SIG-M5 (cell line): ENCODE measurements at places on chromosomes 3 and 15.

- DNase-seq, result no peak
Measured at GRCh38 chr3:13519006-13519791, 29.7 kb upstream of the FBLN2 start.

GRCh38 chr3:66803206-66803605, 194.9 kb upstream of the KBTBD8 start:
- no peak for DNase-seq

GRCh38 chr15:67018026-67018425, 47.4 kb upstream of the SMAD3 start:
- no peak for DNase-seq

DNA sequence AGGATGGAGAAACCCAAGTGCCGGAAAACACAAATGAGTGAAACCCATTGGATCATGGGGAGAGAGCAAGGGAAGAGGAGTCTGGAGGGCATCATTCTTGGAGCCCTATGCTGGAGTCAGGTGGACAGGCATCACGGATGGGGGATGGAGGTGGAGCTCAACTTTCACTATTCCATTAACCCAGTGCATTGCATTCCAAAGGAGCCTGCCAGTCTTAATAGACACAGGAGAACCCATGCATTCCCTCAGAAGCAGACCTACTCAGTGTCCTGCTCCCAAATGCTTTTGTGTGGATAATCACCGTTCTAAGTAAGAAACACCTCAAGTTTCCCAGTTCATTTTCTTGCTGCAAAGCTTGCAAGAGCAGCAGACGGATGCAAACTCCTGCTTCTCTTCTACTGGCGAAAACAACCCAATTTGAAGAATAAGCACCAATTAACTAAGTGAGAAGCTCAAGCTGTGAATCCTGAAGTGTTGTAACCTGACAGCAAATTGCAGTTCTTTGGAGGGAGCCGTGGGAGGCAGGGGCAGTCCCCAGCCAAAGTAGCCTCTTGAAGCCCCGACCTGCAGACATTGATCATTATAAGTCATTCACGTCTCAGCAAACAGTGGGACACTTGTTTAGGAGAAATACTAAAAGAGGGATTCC, 25.3 kb downstream of the SEMA5B start:
- DNase-seq, result no peak

DNA sequence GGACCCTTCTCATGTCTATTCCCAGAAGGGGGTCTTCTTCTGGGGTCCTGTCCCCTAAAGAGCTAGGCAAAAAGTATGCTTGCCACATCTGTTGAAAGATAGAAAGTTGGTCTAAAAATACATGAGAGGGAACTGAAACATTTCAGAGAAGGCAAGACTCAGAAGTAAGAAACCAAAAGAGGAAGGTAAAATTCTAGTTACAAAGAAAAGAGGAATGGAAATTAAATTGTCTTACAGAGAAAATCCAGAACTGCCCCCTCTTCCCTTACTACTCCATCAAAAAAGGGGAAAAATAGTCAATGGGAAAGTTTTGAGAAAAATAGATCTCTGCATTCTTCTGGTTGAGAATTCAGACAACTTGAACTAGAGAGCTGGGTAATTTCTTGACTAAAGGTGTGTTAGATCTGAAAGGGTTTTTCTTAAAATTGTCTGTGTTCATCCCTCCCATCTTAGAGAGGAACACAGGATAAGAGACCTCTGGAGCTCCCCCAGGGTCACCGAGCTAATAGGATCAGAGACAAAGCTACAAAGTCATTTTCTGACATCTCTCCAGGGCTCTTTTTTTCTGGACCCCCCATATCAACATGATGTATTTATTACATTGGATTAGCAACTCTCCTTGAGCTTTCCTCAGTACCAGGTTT, 32.3 kb upstream of the CCR2 start:
- peak; percentile 77 for DNase-seq
